IPS DF 19.7 (cell line): ENCODE measurements at places on chromosomes 7 and 10.

- no peak for DNase-seq
These were observed 27.6 kb downstream of the MKI67 start for GRCh38 chr10:128098631-128099030.

GRCh38 chr7:81584667-81585066 is 185.2 kb downstream of the HGF start:
- DNase-seq, result no peak

DNA sequence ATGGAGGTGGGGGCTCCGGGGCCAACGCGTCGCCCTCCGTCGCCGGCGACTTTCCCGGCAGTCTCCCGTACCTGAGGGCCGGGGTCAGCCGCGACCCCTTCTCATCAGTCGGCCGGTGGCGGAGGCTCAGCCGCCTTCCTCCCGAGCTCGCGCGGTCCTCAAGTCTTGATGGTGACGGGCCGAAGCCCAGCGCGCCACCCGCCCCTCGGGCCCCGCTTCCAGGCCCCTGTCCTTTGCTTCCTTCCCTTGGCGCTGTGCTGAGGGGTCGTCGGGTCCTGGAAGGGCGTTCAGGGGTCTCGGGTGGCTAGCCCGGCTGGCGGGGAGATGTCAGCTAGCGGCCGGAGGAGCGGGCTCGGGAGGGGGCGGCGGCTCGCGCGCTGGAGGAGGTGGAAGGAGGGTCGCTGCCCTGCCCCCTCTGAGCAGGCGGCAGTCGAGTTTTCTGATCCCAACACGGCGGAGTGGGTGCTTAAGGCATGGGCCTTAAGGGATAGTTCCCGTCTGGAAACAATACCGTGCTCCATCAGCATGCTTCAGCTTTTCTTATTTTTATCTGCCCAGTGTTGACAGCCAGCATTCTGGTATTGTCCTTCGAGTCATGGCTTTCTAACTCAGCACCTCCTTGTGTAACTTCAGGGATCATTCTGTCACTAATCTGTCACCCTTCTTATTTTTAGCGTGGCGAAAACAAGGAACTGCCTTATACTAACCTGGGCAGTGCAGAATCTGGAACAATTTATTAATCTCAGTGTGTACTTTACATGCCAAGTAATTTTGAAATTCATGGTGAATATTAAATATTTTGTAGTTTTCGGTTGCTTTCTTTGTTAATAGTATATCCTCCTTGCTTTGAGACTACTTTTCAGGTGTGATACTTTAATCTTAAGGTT is 748 bp downstream of the PHTF2 start:
- no peak for DNase-seq

- DNase-seq, result no peak
These were observed 386.5 kb upstream of the PFKP start for GRCh38 chr10:2680821-2681220.

DNA sequence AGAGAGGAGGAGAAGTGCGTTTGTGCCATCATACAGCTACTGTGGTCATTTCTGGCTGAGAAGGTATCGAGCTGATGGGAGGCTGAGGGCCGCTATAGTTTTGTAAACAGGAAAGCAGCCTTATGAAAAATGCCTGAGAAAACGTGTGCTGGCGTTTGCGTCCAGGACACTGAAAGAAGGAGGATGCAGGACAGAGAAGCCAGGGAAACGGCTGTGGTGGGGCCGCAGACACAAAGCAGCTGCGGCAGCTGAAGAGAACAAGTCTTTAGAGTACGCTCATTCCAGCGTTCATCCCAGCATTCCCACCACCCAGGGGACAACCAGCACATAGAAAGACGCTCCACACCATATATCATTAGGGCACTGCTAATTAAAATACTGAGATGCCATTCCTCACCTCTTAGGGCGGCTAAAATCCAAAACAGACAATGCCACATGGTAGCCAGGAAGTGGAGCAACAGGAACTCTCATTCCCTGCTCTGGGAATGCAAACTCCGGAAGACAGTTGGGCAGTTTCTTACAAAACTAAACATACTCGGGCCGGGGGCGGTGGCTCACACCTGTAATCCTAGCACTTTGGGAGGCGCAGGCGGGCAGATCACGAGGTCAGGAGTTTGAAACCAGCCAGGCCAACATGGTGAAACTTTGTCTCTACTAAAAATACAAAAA is 18.4 kb downstream of the GNA12 start:
- DNase-seq, result no peak

DNA sequence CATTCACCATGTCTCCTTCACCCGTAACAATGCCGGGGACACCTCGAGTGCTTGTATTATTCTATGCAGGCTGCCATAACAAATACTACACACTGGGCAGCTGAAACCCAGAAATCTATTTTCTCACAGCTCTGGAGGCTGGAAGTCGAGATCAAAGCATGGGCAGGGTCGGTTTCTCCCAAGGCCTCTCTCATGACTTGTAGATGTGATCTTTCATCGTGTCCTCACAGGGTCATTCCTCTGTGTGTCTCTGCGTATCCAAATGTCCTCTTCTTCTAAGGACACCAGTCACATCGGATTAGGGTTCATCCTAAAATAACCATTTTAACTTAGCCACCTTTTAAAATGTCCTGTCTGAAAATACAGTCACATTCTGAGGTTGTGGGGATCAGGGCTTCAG is 303.5 kb downstream of the KLF6 start:
- DNase-seq, result no peak

DNA sequence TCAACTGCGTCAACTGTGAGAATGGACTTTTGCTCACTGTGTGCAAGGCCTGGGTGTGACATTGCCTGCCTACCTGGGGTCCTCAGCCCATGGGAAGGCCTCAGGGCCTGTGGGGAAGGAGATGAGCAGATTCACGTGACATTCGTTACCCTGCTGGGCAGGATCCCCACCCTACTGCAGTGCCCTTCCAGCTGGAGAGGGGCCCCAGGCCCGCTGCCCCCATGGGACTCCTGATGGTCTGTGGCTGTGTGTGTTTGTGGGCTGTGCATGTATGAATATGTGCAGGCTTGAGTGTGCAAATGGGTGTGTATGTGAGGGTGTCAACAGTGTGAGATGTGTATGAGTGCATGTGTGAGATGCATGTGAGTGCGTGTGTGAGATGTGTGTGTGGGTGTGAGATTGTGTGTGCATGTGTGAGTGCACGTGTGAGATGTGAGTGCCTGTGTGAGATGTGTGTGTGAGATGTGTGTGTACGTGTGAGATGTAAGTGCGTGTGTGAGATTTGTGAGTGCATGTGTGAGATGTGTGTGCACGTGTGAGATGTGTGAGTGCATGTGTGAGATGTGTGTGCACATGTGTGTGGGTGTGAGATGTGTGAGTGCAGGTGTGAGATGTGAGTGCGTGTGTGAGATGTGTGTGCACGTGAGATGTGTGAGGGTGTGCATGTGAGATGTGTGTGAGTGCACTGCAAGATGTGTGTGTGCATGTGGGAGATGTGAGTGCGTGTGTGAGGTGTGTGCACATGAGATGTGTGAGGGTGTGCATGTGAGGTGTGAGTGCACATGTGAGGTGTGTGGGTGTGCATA is 29.7 kb downstream of the PPIF start:
- no peak for DNase-seq

DNA sequence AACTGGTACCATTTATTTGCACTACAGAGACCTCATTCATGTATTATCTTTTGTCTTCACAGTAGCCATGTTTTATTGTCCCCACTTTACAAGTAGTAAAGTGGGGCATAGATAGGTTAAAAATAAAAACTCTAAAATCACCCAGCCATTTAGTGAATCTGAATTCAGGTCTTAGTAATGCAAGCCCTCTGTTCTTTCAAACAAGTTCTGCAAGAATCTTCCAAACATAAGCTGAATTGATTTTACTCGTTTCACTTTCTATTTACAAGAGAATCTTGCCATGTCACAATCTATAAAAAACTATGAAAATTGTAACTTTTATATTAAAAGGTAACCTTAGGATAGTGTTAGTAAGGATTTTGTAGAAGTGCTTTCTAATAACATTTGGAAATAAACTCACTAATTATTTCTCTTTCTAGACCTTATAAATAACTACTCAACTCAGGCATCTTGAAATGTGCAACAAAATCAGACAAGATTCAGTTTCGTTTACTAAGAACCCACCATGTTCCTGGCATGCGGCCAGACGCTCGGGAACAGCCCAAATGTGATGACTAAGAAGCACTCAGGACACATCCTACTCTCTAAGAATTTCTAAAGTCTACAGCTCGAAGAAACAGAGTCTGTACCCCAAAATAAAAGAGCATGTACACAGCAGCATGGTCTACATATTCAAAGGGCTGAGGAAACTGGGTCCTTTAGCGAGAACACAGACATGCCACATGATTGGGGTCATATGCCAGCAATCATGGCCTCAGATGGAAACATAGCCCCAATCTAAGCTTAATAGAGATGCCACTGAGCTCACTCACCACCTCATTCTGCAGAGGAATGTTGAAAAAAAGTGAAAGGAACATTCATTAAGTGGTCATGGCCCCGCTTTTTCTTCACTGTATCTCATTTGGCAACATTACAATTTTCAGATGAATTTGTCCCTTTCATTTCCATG is 167.6 kb downstream of the AMPH start:
- no peak for DNase-seq

- DNase-seq, result no peak
These were observed 101.6 kb upstream of the KCND2 start for GRCh38 chr7:120171406-120171805.

DNA sequence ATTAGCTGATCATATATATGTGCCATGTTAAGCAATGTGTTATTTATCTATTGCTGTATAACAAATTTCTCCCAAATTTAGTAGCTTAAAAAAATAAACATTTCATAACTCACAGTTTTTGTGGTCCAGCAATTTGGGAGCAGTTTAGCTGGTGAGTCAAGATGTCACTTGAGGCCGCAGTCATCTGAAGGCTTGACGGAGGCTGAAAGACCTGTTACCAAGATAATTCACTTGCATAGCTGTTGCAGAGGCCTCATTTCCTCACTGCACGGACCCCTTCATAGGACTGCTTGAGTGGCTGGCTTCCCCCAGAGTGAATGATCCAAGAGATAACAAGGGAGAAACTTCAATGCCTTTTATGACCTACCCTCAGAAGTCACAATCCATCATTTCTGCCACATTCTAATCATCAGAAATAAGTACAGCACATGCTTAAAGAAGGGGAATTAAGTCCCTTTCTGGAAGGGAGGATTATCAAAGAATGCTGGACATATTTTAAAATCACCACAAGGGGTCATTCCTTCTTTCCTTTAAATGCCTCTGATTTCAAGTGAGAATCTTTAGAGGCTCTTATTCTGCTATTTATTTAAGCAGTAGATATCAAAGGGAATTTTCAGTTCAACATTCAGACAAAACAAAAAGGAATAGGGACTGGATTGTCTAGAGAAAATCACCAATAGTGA is 10.5 kb upstream of the SRPK2 start:
- no peak for DNase-seq

DNA sequence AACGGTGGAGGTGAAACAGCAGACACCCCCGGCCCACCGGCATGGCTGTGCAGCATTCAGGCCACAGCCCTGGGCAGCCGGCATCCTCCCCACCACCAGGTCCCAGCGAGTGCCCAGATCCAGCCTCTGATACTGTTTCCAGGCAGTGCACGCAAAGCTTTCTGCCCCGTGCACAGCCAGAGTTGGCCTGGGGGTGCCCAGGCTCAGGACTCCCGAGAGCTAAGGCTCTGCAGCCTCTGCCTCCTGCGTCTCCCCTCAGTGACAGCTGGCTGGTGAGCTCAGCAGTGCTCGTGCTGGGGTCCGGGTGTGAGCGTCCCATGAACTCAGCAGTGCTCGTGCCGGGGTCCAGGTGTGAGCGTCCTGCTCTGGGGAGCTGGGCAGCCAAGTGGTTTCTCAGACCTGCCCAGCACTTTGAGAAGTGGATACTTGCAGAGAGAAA is 65.4 kb downstream of the CFAP46 start:
- no peak for DNase-seq

- no peak for DNase-seq
These were observed 21.0 kb upstream of the CH25H start for GRCh38 chr10:89228146-89228545.

GRCh38 chr10:58554316-58554715 is 41.6 kb downstream of the BICC1 start:
- DNase-seq, result no peak

DNA sequence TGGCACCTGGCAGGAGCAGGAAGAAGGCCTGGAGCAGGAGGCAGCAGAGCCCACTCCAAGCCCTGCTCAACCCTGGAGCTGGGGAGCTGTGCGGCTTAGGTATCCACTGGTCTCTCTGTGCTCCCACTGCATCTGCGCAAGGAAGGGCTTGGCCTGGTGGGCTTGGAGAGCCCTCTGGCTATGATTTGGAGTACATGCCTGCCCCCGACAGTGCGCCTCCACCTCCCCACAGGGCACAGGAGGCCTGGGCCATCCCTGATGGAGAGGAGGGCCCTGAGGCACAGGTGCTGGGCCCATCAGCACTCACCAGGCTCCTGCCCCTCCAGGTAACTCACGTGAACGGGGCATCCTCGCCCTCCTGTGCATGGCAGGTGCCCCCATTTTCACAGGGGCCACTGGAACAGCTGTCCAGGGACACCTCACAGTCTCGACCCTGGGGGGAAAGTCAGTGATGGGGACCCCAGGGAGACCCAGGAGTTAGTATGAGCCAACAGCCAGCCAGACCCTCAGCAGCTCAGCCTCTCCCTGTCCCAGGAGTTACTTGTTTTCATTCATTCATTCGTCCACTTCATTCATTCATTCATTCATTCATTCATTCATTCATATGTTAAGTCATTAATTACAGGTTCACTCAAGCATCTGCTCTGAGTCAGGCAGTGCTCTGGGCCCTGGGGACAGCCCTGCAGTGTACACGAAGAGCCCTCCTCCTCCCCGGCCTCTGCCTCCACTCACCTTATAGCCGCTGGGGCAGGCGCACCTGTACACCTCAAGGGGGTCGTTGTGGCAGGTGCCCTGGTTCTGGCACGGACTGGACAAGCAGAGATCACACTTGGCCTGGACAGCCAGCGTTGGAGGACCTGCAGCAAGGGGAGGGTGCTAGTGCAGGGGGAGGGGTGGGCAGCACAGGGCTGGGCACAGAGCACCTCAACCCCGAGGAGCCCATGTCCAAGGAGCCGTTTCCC is 167.2 kb downstream of the SLIT1 start:
- DNase-seq, result no peak

DNA sequence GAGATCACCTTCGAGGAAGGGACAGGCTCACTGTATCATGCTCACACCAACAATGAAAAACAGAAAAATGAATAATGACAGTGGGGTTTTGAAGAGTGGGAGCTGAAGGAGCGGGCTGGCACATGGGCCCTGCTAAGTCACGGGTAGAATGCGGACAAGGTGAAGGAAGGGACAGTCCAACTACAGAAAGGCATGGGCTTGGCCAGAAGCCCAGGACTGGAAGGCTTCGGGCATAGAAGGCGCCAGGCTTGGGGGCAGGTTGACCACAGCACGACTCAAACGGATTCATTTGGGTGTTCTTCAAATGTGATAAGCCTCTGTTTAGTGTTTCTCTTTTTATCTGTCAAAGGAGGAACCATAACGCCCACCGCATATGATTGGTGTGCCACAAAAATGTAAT is 509.5 kb downstream of the CCSER2 start:
- DNase-seq, result no peak

GRCh38 chr7:76057103-76057812 is 9.4 kb downstream of the MDH2 start:
- no peak for DNase-seq
